ENCODE measurements at places on chromosomes 5 and 9. TPM values are rescaled to one million over a fixed set of nuclear protein-coding genes. Genes with fewer than 3 reads are reported as not detected.

DNA sequence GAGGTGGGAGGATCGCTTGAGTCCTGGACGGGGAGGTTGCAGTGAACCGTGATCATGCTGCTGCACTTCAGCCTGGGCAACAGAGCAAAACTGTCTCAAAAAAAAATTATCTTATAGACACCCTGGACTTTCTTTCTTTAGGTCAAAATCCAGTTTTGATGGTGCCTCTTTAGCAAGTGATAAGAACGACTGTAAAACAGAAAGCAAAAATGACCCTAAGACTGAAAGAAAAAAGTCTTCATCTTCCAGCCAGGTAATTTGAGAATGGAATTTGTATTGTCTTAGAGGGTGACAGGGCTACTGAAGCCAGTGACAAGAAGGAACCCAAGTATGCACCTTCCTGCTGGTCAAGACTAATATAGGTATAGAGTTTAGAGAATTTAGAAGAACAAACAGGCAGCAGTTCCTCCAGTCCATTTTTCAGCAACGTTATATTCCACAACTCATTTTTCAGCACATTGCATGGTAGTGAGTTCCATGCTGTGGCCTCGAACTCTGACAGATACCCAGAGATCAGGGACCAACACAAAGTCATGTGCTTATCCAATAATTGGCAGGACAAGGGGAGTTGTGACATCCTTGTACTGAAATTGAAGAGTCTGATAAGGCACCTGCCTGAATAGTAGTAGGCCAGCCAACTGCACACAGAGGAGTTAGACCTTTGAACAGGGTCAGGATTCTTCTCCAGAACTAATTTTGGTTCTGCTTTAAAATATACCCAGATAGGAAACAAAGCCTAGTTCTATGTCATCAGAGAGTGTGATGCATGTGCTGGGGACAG is 46.5 kb downstream of the GRAMD2B start:
- H3K4me1 ChIP-seq, result peaks cover 14% of the 10 kb centered on the region
- no peak overlapping the region for H3K27ac ChIP-seq
- no peak overlapping the region for H3K4me3 ChIP-seq
- H3K27me3 ChIP-seq, result no peaks in the 10 kb centered on the region

IFNA16 gene
- not detected for total RNA-seq

GRCh38 chr9:130935648-130936271 is 3.3 kb downstream of the FIBCD1 start:
- no peak overlapping the region for H3K4me3 ChIP-seq
- H3K4me1 ChIP-seq, result peaks cover 6% of the 10 kb centered on the region

GRCh38 chr9:105842023-105842644 is 147.8 kb downstream of the TMEM38B start:
- H3K27me3 ChIP-seq, result no peaks in the 10 kb centered on the region
- no peak overlapping the region for H3K4me3 ChIP-seq
- H3K27ac ChIP-seq, result no peak overlapping the region
- H3K36me3 ChIP-seq, result no peaks in the 10 kb centered on the region
- H3K4me1 ChIP-seq, result no peaks in the 10 kb centered on the region
- DNase-seq, result no peak

IL9 gene
- total RNA-seq, result 2.6 TPM

DNA sequence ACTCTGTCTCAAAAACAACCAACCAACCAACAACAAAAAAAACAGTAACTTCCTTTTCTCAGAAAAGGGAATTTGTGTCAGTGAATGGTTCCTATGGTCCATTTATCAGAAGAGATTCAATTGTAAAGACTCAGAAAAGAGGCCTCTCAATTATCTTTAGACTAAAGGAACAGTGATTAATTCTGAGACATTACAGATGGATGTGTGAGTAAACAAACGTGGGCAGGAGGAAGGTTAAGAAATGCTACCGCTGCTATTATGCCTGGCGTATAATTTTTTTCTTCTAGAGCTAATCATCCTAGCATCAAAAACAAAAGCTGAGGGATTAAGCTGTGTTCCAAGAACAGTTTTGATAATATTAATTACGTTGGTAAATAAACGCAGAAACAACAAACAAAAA is 52.9 kb upstream of the JMY start:
- DNase-seq, result no peak
- H3K36me3 ChIP-seq, result no peaks in the 10 kb centered on the region
- no peaks in the 10 kb centered on the region for H3K27me3 ChIP-seq
- H3K4me3 ChIP-seq, result no peak overlapping the region
- no peak overlapping the region for H3K27ac ChIP-seq

- H3K27ac ChIP-seq, result no peak overlapping the region
- no peak overlapping the region for H3K4me3 ChIP-seq
Measured at GRCh38 chr9:110426052-110426709, 88.5 kb upstream of the TXNDC8 start.

PPP2R2B gene
- 2.0 TPM for total RNA-seq

DNA sequence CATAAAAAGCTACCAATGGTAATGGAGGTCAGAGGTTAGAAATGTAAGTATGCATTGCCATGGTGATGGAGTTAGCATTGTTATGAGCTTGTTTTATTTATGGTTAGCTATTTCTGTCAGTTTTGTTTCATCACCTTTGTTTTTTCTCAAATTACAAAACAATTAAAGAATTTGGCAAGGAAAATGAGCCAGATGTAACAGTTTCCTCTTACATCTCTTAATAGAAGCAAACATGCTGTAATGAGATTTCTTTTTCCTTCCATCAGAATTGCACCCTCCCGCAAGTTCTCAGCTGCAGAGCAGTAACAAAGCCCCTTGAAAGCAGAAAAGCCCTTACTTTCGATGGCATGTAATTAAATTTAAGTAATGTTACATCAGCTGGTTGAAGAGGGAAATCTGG is 233.0 kb downstream of the SGCD start:
- DNase-seq, result no peak
- no peaks in the 10 kb centered on the region for H3K36me3 ChIP-seq
- H3K4me1 ChIP-seq, result no peaks in the 10 kb centered on the region
- H3K27me3 ChIP-seq, result no peaks in the 10 kb centered on the region

DNA sequence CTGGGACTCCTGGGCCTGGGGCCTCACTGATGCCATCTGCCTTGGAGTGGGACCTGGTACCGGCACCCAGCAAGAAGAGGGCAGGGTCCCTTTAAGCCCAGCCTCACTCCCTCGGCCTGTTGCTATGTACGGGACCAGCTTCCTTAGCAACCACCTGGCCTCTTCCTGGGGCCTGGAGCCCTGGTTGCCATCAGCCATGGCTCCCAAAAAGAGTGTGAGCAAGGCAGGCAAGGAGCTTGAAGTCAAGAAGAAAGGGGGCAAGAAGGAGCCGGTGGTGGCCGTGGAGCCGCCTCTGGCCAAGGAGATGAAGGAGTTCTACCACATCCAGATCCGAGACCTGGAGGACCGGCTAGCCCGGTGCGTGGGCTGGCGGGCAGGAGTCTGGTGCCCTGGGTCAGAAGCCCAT is at the start of gene CFAP157:
CFAP157 (plus strand) TSS at position 153 of the 406 bp plus-strand sequence; CDS start at position 197, 44 bp downstream.
- DNase-seq, result no peak
- H3K4me3 ChIP-seq, result no peak within 1 kb of the TSS
- H3K27ac ChIP-seq, result peak within 1 kb of the TSS; percentile 57

GRCh38 chr5:1463326-1464095 is 18.3 kb upstream of the SLC6A3 start:
- DNase-seq, result no peak
- no peak overlapping the region for H3K27ac ChIP-seq
- no peaks in the 10 kb centered on the region for H3K27me3 ChIP-seq
- H3K4me3 ChIP-seq, result no peak overlapping the region
- no peaks in the 10 kb centered on the region for H3K4me1 ChIP-seq

- no peaks in the 10 kb centered on the region for H3K4me1 ChIP-seq
- peaks cover 4% of the 10 kb centered on the region for H3K27me3 ChIP-seq
- no peaks in the 10 kb centered on the region for H3K36me3 ChIP-seq
- DNase-seq, result no peak
Measured at GRCh38 chr5:52607227-52607824, 180.4 kb upstream of the ITGA1 start.
